ENCODE measurements at places on chromosomes 12 and 14.

DNA sequence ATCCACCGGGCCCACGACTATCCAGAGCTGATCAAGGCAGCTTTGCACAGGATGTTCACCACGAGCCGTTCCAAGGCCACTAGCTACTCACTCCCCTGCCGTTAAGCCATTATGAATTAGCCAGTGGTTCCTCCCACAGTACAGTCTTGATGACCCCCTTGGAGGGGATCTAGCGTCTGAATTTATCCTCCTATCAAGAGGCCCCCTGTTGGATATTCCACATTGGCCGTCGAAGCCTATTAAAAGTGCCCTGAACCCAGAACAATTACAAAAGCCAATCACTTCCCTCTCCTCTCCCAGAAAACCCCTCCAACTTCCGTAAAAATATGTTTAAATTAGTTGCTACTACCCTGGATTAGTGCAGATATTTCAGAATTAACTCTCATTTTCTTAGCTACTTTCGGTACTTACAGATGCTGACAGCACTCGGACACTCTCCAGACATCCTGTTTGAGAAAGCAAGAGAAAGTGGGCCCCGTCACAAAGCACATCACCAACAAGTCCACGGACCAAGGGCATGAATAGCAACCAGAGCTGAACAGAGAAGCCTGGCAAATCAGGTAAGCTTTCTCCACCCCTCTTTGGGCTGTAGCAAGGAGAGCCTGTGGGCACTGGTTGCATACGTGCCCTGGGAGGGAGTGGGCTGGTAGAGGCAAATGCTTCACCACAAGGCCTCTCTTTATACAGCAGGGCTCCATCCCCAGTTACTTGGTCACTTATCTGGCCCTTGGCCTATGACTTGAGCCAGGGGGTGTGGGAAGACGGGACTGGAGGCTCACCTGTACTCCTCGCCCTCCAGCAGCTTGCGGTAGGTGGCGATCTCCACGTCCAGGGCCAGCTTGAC lies 5.3 kb downstream of the KRT3 start:
- DNase-seq = no peak

DNA sequence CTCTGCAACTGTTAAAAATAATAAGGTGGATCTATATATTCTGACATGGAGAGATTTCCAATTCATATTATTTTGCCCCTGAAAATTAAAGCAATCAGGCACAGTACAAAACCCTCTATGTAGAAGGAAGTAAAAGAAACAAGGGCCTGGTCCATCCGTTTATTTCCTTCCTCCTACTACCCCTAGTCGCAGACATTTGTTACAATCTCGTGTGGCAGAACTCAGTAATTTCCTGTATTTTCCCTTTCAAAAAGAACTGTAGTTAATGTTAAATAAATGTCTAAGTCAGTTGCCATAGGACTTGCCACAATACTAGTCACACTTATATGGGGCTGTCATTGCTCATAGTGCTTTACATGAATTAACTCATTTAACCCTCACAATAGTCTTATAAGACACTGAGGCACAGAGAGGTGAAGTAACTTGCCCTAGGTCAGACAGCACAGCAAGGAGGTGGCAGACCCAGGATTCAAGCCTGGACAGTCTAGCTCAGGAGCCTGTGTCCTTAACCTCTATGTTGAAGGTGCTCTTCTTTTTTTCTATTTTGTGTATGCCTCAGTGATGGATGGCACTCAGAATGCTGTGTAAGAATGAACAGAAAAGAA lies 24.2 kb downstream of the NINJ2 start:
- DNase-seq = no peak

- DNase-seq = no peak
These were observed 98.5 kb upstream of the PLEKHA5 start for GRCh38 chr12:19031032-19031431.

DNA sequence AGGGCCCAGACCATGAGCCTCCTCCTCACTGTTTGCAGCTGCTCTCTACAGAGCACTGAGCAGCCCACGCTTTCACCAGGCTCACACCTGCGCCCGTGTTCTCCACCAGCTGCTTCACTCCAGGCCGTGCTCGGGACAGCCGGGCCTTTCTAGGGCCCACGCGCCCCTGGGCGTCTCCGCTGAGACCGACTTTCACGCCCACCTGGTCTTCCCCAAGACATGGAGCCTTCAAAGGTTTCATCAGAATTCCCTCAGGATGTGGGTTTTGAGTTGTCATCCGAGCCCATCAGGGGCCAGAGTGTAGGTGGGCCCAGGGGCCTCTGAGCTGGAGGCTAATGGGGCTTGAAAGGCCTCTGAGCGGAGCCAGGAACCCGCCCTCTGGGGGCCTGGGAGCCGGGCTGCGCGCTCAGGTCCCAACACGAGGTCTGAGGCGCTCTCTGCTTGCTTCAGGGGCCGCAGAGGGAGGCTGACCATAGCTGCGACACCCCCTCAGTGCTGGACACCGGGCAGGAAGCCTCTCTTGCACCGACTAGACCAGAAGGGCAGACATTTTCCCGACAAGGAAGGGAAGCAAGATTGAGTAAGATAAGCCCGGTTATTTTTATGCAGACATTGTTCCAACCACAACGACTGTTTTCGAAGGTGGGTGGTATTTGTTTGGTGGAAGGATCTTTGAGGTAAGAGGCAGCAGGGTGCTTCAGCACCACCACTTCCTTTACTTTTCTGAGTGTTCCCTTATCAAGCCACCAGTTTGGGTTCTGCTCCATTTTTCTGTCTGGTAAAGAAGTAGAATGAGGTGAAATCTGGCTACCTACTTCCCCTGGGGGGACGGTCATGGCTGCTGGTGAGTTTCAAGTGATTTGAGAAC lies 125.0 kb upstream of the FUT8 start:
- peak; percentile 79 for DNase-seq

GRCh38 chr12:102781117-102781516 lies 135.9 kb downstream of the PAH start:
- DNase-seq = no peak

DNA sequence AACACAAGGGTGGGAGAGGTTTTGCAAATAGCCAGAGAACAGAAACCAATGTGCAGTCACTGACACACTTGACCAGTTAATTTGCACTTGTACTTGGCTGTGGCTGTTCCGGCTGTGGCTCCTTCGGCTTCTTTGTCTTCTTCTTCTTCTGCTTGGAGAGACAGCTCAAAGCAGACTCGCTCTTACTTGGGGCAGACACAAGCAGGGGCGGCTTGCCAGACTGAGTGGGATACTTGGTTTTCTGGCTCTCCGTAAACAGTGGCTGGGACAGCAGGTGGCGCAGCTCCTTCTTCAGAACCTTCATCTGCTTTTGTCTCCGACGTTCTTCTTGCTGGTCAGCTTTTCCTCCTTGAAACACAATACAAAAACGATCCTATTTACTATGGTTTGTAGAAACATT lies 25.0 kb downstream of the OTUB2 start:
- no peak for DNase-seq

DNA sequence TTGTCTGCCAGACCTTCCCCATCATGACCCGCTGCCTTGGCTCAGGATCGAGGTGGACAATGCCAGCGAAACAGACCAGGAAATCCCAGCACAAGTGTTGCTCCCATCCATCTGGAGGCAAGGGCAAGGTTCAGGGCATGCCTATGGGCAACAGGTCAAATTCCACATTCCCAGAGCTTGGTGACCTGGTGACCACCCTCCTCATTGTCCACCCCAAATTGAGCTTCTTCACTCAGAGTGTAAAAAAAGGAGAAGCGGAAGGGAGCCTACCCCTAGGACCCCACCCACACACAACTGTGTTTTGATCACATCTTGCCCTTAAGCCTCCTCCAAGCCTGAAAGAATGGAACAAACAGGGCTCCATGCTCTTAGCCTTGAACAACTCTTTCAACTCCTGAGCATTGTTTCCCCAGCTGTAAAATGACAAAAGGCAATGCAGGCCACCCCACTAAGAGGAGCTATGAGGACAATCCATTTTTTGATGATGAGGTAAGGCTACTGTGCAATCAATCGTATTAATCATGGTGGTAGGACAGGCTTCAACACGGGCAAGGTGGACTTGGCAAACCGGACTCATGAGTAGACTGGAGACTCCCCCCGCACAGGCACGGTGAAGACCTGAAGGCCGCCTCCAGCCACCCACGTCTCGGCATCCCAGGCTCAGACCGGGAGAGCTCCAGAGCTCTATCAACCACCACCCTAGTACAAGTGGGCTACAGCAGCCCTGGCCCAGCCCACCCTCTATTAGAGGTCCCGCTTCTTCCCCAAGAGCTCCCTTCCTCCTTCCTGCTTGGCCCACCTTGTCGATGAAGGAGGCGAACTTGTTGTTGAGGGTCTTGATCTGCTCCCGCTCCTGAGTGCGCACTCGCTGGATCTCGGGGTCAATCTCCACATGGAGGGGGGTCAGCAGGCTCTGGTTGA lies 866 bp downstream of the KRT79 start:
- no peak for DNase-seq

DNA sequence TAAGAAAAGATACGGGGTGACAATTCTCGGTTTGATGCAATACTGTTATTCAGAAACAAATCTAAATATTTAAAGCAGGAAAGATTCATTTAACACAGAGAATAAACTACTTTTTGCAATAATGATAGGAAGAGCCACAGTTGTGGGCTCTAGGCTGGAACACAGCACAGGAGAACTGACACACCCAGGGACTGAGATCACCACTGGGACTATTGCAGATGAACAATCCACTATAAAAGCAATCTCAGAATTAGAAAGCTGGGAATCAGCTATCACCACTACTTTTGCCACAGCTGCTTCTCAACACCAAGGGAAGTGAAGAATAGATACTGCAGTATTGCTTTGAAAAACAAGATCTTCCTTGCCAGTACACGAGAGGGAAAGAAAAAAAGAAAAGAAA lies 4.1 kb upstream of the PIK3C2G start:
- DNase-seq = no peak

DNA sequence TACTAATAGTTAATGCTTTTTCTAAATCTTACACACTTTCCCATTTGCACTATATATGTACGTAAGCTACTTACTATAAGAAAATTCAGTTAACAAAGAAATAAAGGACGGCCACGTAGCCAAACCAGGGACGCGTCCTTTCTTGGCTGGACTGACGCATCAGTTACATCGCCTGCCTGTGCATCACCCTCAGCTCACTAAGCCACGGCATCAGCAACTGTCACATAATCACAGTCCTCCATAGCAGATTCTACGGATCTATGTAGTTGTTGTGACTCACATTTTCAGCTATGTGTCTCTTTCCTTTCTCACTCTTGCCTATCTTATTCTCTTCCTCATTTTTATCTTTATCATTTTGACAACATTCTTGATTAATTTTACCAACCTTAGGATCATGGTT lies 38.1 kb upstream of the C12orf50 start:
- no peak for DNase-seq

- peak; percentile 60 for DNase-seq
These were observed 64.2 kb downstream of the ELK3 start for GRCh38 chr12:96258104-96258961.

- DNase-seq = no peak
These were observed 21.6 kb upstream of the STAC3 start for GRCh38 chr12:57272337-57273151.

- DNase-seq = no peak
These were observed 141.6 kb downstream of the GCH1 start for GRCh38 chr14:54760866-54761575.

- no peak for DNase-seq
These were observed 205.4 kb downstream of the RERGL start for GRCh38 chr12:17884581-17884980.

DNA sequence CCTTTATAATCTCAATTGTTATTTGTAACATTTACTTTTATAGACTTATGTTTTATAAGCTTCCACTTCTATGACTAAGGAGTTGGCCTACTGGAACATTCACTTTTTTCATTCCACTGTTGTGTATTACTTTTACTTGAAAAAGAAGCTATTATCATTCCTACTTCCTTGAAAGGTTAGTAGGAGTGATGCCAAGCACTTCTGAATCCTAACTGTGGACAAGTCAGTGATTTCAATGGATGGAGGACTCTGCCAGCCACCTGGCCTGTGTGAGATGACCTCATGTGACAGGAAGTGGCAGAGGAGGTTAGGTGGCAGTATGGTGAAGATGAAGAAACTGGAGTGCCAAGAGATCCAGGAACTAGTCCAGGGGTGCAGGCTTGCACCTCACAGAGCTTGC lies 46.0 kb downstream of the TECPR2 start:
- peak; percentile 22 for DNase-seq

GRCh38 chr12:109695416-109695815 lies 18.2 kb upstream of the FAM222A start:
- DNase-seq = no peak

GRCh38 chr12:105740970-105741725 lies 397.6 kb downstream of the NUAK1 start:
- no peak for DNase-seq

DNA sequence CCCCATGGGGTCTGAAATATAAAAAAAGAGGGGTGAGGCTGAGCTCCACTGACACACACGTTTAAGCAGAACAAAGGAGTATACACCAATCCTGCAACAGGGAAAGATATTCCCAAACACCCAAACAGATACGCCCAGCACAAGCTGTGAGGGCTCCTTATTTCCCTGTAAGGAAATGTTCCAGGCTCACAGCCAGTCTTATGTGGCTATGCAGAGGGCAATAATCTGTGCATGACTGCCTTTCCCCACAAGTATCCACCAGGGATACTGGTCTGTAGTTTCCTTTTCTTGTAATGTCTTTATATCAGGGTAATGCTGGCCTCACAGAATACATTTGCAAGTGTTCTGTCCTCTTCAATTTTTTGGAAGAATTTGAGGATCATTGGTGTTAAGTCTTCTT lies 141.7 kb upstream of the DAAM1 start:
- no peak for DNase-seq

DNA sequence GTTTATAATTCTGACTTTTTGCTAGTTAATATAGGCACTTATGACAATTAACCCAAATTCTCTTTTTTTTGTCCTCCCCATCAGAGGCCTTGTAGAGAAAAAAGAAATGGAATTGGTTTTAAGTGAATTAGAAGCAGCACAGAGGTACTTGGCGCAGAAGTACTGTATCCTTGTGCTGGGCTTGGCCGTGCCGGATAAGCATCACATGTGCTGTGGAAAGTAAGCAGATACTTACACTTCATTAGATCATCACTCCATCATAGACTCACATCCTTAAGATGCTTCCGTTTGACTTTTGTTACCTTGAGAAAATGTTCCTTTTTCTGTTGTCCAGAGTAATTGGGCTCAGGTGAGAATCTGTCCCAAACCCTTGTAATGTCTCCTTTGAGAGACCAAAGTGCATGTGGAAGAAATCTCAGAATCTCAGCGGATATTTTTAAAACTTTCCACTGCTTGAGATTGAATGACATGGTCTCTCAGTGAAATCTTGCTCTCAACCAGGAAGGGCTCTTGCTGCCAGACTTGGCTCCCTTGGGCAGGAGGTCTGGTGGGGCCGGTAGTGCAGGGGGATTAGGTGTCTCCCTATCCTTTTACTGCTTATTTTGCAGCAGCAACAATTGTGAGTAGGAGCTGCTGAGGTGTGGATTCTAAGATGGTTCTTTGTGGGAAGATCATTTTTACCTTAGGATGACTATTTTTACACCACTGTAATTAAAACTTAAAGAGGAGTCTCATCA lies 24.8 kb downstream of the PPP1R36 start:
- no peak for DNase-seq

GRCh38 chr12:121284551-121285390 lies 11.7 kb downstream of the CAMKK2 start:
- no peak for DNase-seq

DNA sequence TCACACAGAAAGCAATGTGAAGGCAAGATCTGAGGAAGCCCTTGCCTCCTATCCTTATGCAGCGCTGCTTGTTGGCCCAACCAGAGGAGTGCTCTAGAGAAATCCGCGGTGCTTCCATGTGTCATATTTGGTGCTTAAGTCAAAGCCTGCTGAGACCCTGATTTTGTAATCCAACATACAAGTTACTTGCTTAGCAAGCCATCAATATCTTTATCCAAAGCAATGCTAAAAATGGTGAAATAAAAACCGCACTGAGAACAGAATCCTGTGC lies 250.0 kb downstream of the MED13L start:
- no peak for DNase-seq

Measured in activated CD8-positive, alpha-beta T cell treated with anti-CD3 and anti-CD28 coated beads, Interleukin-2, amount 10 ng/mL, durations not matched to agents 7 days and 5 days (primary cell).